ENCODE measurements at places on chromosomes 2 and 18.

DNA sequence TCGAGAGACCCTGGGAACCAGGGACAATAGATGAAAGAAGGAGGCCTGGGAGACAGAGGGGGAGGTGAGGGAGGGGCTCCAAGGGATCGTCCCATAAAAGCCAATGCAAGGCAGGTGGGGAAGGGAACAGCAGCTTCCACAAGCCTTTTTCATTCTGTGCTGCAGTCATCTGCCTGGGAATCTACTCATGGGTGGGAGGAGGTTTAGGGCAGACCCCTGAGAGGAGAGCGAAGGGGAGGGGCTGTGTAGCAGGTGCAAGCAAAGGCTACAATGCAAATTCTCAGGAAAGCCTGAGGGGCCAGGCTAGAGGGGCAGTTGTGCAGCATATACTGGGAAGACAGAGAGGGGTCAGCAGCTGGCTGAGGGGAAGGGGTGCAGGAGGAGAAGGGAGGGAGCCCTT, 135.4 kb downstream of the SETBP1 start:
- no peak for DNase-seq

DNA sequence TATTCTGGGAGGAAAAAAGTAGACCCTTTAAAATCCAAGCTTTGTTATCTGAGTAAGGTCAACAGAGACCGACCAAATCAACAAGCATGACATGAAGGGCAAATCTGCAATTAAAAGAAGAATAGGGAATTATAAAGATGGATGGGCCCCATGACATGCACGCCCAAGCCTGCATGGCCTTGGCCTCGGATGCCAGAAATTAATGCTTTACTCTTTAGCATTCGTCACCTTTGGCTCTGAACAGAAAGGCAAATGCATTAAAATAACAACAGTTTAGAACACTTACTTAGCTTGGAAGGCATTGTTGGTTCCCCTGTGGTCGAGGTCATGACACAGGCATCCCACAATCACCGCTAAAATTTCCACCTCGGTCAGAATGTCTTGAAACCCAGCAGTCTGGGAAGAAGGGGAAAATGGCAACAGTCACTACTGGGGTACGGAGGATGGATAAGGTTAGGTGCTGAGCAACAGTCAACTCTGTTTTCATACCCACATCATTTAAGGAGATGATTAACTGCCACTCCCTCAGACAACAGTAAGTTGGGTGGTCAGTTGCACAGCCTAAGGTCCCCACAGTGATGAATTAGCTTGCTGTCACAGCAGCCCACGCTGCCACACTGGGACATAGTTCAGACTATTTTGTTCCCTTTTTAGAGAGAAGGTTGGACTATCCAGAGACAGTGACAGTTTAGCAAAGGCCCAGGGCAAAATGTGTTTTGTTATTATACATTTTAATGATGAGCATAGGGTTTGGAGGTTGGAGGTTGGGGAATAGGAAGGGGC, 319.1 kb downstream of the AGPS start:
- DNase-seq: no peak

- no peak for DNase-seq
Observed at GRCh38 chr2:1414121-1414520, 858 bp downstream of the TPO start.

DNA sequence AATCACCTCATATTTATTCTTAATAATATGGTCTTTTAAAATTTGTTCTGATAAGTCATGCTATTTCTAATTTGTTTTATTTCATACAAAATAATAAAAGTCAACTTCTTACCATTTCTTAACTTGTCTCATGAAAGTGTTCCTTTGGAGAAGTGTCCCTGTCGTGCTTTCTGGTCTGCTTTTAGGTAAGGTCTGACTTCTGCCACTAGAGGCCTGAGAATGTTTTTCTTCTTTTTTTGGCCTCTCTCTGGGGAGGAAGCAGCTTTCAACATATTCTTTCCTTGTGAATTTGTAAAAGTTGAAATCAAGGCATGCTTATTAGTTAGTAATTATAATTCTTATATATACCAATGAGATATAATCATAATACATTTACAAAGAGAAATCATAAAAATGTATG, 39.4 kb downstream of the MAP2 start:
- no peak for DNase-seq

- DNase-seq: no peak
Observed at GRCh38 chr2:214547931-214548330, 137.1 kb downstream of the VWC2L start.
